ENCODE measurements at places on chromosomes 4 and X.
A peak's percentile ranks its signal among the peaks of the same experiment; 100 is the strongest.

DNA sequence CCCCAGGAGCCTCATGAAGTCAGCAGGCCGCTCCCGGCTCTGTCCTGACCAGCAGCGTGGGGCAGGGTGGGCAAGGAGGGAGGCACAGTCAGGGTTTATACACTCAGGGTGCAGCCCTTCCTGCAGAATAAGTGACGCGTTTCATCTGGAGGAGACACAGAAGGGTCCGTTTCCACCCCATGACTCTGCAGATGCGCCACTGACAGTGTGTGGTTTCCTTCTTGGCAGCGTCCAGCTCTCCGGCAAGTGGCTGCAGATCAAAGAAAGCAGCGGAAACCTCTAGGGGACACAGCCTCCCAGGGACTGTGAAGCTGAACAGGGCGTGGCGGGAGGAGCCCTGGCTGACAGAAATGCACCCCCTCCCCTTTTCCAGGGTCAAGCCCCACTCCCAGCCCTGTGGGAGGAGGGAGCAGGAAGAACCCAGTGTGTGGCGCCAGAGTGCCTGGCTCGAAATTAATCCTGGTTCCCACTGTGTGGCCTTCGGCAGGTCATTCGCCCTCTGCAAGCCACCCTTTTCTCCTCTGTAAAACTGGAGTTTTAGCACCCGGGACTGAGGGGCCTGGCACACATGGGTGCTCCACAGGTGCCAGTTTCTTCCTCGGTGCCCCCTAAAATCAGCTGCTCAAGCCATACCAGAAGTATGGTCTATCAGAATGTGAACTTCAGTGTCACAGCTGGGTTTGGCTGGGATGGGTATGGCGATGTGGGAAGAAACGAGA, 17.3 kb upstream of the TBC1D14 start:
- no peak for DNase-seq

- no peak for DNase-seq
Measured at GRCh38 chrX:110987292-110987691, 108.7 kb upstream of the PAK3 start.

DNA sequence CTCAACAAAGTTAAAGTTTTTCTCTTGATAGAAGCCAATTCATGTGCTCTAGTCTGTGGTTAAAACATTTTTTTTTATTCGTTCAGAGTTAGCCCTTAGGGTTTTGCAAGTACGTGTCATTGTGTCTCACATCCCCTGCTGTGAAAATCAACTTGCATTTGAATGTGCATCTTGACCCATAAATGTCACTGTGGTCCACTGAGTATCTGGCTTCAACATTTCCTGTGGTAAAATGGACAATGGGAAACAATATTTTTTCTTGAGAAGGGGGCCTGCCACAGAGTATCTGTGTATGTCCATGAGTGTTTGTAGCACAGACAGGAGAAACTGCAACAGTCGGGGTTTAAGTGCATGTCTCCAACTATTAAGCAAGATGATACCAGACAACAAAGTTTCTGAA, 554.8 kb upstream of the TENM3 start:
- no peak for DNase-seq

GRCh38 chrX:13220916-13221315, 98.9 kb downstream of the ATXN3L start:
- DNase-seq, result no peak

DNA sequence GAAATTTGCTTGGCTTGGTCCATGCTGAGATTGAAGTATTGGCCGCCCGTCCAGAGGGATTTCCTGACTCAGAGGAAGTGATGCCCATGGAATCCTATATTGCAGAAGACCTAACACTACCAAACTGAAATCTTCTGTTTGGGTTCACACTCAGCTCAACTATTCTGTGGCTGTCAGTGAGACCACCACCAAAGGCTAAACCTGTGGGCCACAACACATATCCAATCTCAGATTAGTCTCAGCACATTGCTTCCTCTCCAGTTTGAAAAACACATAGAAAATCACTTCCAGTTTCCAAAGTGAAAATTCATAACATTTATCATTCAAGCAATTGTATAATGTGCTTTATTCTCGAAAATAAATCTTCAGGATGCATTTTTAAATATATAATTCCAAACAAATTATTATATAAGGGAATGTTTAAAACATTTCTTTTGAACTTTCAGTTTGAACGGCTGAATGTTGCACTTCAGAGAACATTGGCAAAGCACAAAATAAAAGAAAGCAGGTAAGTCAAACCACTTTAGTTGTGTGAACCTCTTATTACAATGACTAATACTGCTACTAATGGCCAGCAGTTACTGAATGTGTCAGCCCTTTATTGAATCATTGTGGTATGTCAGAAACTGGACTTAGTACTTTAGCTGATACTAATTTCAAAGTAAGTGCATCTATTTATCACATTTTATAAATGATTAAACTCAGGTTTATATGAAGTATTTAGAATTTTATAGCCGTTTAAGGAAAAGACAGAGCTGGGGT, 37.0 kb downstream of the GUCY1A1 start:
- DNase-seq, result no peak

GRCh38 chrX:153055871-153056749, at the start of gene PNMA3:
TSS of gene PNMA3 (plus strand) at chrX:153056470. CDS start at chrX:153057056, 586 bp downstream.
- no peak for DNase-seq

GRCh38 chrX:40281336-40282005, 183.7 kb upstream of the BCOR start:
- DNase-seq, result no peak

- no peak for DNase-seq
Measured at GRCh38 chrX:734362-734761, 103.8 kb downstream of the SHOX start.

GRCh38 chr4:186724864-186725468, 1.3 kb upstream of the FAT1 start:
- no peak for DNase-seq

DNA sequence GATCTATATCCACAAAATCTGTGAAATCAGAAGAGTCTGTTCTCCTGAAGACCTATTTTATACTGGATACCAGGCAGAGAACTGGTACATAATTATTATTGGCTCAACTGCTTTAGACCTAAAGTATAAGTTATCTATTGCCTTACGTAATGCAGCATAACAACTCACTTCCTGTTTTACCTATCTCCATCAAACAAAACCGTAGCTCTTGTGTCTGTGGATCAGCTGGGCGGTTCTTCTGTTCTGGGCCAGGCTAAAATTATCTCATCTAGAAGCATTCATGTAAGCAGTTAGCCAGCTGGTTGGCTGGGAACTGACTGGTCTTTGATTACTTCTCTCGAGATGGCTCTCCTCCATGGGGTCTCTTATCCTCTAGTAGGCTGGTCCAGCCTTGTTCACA, 57.8 kb downstream of the PPP1R2C start:
- DNase-seq, result no peak

GRCh38 chr4:63155561-63155960, 1253.7 kb downstream of the TECRL start:
- DNase-seq, result no peak

DNA sequence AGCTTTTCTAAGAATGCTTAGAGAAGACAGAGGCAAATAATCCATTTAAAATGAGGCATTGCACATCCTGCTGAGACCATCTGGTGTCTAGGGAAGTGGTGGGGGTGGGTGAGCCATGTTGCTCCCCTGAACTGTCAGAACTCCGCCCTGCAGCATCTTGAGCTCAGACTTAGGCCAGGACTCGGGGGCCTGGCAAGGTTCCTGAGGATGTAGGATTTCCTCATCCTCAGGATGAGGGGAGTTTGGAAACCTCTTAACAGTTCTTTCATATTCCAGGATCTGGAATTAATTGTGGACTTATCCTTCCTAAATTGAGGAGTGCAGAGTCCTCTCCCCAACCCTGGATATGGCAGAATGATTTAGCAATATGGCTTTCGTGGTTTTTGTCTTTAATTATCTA, 6.6 kb downstream of the TLL1 start:
- no peak for DNase-seq

DNA sequence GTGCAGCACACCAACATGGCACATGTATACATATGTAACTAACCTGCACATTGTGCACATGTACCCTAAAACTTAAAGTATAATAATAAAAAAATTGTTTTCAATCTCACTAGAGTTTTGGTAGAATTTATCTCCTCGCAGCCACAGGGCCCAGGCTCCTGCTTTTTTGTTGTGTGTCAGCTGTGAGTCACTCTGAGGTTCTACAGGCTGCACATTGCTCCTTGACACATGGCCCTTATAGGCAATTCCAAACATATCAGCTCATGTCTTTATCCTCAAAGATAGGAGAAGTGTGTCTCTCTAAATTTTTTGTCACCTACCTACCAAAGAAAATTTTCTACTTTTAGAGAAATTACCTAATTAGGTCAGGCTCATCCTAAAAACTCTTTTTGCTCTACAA, 252.1 kb upstream of the ADGRL3 start:
- DNase-seq, result no peak

- no peak for DNase-seq
Measured at GRCh38 chr4:85769009-85769408, 294.1 kb downstream of the ARHGAP24 start.

- DNase-seq, result no peak
Measured at GRCh38 chr4:111633663-111634266, 511.5 kb upstream of the FAM241A start.

- DNase-seq, result no peak
Measured at GRCh38 chr4:78749972-78750727, 26.0 kb upstream of the BMP2K start.

GRCh38 chr4:169099771-169100180, 89.7 kb upstream of the CBR4 start:
- no peak for DNase-seq

- DNase-seq, result no peak
Measured at GRCh38 chrX:7086384-7086783, 61.1 kb upstream of the STS start.

DNA sequence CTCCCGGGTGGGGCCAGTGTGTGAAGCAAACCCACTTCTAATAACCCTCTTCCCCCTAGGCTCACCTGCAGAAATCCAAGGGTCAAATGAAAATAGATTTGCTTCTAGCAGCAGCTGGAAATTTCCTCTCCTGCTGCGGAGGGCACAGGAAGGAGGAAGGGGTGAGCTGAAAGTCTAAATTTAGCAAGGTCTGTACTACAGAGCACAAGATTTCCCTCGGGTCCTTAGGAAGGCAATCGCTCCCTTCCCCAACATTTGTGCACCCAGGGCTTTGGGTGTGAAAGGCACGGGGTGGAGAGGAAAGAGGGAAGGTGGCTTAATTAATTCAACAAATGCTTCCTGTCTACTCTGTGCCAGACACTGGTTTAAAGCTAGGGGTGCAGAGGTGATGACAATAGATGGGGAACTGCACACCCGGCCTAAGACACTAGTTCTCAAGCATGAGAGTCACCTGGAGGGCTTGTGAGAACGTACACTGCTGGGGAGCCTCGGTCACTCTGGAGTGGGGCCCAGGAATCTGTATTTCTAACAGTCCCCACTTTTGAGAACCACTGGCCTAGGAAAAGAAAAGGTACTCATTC, 204.4 kb downstream of the NSUN7 start:
- DNase-seq, result no peak

DNA sequence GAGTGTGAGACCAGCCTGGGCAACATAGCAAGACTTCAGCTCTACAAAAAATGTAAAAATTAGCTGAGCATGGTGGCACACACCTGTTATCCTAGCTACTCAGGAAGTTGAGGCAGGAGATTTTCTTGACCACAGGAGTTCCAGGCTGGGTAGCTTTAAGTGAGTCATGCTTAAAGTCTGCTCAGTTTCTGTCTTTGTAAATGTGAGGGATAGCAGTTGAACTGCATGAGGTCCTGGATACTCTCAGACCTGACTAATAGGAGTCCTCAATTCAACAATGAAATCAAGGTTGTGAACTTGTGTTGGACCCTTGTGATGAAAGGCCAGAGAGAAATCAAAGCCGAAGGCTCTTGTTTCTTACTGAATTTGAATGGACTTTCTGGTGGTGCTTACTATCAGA, 45.2 kb downstream of the STARD8 start:
- DNase-seq, result no peak

DNA sequence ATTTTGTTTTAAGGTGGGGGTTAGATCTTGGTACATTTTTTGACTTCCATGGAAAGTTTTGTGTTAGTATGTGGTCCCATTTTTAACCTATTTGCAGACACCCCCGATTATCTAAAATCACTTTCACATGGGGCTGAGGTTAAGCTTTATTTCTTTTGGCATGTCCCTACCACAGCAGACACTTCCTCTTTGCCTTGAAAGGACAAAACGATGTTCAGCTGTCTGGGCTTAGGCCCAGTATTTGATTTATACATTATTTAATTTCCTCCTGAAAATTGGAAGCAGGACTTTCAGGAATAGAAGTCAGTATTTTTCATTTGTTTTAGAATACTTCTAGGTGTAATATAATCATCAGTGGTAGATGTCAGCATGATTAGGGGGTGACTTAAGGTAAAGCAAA, 112.4 kb upstream of the SPRY1 start:
- DNase-seq, result no peak

- DNase-seq, result no peak
Measured at GRCh38 chrX:6640727-6641126, 105.8 kb upstream of the VCX3A start.

GRCh38 chrX:48474127-48474526, 1.9 kb upstream of the FTSJ1 start:
- peak; percentile 54 for DNase-seq

DNA sequence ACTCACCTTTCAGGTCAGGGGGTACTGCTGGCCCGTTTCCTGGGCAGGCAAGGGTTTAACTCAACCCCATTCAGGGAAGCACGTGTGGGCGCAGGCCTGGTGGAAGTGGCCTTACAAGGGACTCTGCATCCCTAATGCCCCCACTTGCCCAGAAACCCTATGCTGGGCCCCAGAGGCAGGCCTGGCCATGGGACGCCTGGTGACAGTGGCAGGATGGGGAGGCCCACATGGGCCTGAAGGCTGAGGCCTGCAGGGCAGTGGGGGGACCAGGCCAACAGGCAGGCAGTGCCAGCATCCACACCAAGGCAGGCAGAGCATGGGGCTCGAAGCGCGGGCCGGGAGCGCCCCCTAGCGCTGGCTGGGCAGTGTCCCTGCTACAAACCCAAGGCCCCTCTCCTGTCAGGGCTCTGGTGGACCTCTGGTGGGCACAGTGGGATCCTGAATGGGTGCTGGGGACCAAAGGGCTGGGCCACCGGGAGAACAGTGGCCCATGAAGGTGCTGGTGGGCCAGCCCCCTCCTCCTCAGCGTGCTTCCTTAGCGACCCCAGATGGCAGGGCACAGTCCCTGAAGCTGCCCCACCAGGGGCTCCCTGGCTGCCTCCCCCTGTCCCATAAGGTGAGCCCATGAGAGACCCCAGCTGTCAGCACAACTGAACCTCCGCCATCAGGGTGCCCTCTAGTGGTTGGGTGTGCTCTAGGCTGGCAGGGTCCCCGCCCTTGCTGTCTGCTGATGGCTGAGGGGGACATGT, 16.8 kb downstream of the FGFR3 start:
- peak; percentile 98 for DNase-seq

DNA sequence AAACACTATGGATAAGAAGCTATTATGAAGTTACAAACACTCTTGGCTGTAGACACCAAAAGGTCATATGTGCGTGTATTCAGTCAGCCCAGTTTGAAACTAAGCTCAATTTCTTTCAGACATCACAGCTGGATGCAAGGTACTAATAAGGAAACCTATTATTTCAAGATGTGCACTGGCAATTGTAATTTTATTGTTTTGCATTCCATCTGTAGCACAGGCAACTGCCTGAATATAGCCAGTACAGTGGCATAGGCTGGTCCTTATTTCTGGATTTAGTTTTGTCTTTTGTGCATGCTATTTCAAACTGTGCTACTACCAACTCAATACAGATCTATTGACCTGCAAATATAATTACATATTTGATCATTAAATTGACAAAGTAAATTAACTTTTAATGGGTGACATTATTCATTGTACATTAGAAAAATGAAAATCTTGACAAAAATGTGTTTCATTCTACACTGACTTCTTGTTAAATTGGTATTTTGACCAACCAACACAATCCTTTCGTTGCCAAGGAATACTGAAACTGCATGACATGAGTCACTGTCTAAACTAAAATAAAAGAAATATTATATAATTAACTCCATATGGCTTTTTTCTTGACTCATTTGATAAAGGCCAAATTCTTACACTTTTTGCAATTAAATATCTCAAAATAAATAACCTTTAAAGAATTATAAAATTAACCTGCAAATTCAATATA, 594.3 kb upstream of the ADGRL3 start:
- DNase-seq, result no peak
